ENCODE measurements at places on chromosomes 5 and 9.

GRCh38 chr5:56440871-56441740 is 208.0 kb upstream of the ANKRD55 start:
- DNase-seq: no peak

GRCh38 chr5:93675460-93676450 is 65.6 kb downstream of the POU5F2 start:
- no peak for DNase-seq

GRCh38 chr9:21995006-21995665 is 545 bp downstream of the CDKN2B-AS1 start:
- DNase-seq: peak; percentile 58

GRCh38 chr5:62326702-62327101 is 20.7 kb downstream of the KIF2A start:
- DNase-seq: no peak

DNA sequence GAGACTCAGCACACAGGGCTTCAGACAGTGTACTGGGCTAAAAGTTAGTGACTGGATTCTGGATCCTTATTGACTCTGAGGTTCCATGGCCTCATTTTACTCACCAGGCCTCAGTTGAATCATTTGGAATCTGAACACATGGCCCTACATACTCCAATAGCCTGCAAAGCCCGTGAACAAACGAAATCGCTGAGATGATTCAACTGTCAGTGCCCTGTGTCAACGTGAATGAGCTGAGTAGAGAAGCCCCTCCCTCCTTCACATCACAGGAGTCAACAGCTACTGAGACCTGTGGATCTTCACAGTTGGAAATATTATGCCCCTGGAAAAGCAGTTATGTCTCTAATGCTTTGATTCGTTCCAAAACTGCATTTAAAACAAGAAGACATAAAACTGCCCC is 429.3 kb downstream of the GADD45G start:
- DNase-seq: no peak

DNA sequence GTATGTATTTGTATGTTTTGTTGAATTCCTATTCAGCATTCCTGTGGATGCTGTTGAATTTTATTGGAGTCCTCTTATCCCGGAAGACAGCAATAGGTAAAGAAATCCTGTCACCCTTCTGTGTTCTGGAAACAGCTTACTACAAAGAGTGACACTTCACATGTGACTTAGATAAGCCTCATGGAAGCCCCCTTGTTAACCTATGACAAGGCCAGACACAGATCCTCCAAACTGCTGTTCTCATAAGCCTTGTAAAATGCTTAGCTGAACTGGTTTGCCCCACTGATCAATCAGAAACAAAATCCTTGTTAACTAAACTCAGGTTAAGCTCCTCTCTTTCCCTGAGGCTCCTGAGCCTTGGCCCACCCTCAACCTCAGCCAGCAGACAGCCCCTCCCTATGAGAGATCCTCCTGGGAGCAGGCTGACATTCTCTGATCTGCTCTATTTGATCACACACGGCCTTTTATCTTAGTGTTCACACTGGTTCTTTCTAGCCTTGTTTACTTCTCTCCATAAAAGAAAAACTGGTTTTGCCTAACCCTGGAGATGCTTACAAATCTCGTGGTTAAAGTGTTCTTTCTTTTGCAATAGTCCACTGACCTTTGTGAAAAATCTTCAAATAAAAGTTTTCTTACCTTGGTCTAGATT is 29.4 kb upstream of the ATP6V1G1 start:
- DNase-seq: no peak

- no peak for DNase-seq
Observed at GRCh38 chr5:119371146-119371545, 15.3 kb downstream of the TNFAIP8 start.

- DNase-seq: no peak
Observed at GRCh38 chr5:137605411-137605810, 106.3 kb upstream of the SPOCK1 start.

DNA sequence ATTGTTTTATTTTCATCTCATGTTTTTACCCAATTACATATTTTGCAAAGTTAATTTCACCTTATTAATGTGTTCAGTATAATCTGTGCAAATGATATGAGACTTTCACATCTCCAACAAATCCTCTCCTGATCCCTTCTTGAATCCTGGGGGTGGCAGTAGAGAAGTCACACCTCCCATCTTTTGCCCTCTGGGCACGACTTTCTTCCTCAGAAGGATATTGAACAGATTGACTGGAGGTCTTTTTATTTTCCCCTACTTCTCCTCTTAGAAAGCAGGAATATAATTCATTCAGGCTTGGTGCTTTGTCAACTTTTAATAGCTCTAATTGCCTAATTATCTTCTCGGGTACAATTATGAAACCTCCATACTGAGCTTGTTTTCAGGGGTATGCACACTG is 1037.1 kb upstream of the NUDT12 start:
- DNase-seq: no peak

DNA sequence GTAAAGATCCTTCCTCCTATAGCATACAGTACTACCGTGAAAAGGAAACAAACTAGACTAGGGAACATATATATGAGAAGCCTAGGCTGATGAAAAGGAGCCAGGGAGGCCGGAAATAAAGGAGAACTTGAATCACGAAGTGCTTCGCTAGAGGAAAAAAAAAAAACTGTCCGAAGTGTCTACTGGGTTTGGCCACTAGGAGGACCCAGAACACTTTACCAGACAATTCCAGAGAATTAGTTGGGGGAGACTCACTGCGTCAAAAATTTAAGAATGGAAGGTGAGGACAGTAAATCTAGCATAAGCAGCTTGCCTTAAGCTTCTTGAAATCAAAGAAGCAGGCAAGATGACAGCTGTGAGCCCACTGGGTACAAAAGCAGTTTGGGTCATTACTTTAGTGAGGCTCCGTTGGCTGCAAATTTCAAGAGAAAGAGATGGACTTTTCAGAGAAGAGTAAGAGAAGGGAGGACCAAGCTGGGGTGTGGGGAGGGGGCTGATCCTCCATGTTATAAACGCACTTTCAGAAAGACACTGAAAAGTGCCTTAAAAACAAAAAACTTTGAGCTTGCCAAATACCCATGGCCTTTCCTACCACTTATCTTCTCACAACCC is 47.4 kb downstream of the P4HA2 start:
- DNase-seq: no peak

- DNase-seq: no peak
Observed at GRCh38 chr9:132472599-132472998, 62.6 kb downstream of the CFAP77 start.

GRCh38 chr9:131554087-131554842 is 8.9 kb downstream of the PRRT1B start:
- no peak for DNase-seq

GRCh38 chr9:123450098-123450770 is 94.2 kb downstream of the CRB2 start:
- no peak for DNase-seq

- no peak for DNase-seq
Observed at GRCh38 chr5:109844695-109845094, 155.0 kb downstream of the MAN2A1 start.

GRCh38 chr9:14797435-14797834 is 74.9 kb upstream of the CER1 start:
- no peak for DNase-seq

DNA sequence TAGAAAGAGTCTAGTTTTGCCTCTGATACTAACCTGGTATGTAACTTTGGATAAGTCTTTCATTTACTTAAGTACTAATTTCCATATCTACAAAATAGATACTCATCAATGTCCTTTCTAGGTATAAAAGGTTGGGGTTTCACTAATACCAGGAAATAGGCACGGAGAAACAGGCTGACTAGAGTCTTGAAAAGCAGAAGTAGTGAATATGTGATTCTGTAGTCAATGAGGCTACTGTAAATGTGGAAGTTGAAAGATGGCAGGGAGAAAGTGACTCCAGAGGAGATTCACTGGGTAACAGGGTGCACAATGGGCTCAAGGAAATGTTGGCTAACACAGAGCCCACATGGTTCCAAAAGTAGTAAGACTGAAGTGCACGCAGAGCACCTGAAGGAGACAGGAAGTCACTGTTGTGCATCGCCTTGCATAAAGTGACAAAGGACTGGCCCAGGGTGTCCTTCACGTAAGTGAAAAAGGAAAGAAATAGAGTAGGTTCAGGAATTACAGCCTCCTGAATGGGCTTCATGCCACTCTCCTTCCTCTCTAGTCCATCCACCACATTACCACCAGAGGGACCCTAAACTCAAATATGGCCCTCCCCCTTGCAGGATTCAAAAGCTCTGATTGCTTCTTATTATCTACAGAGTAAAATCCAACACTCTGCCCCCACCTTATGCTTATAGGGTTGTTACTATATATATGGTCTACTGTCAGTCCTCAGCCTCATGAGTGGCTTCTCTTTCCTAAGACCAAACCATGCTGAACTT is 288.0 kb upstream of the SMARCA2 start:
- no peak for DNase-seq

DNA sequence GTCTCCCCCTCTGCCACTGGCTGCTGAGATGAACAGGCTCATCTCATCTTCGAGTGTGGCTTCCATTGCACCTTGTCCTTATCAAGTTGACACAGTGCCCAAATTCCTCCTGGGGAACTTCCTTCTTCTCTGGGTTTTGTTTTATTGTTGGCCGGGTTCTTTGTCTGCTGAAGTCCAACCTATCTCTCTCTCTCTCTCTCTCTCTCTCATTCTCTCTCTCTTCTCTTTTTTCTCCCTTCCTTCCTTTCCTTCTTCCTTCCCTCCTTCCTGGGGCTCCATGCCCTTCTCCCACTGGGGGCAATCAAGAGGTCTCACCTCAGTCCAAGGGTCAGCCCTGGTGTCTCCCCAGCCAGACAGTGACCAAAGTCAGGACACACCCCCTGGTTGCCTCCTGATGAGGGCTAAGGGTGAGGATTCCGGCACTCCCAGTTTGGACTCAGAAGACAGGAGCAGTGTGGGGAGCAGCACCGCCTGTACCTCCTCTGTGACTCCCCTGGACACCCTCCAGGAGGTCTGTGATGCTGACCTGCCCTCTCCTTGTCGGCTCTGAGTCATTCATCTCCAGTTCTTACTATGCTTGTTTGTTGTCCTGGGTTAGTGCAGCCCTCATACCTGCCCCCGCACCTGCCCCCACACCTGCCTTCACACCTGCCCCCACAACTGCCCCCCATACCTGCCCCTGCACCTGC is 30.7 kb downstream of the KCNT1 start:
- DNase-seq: no peak

DNA sequence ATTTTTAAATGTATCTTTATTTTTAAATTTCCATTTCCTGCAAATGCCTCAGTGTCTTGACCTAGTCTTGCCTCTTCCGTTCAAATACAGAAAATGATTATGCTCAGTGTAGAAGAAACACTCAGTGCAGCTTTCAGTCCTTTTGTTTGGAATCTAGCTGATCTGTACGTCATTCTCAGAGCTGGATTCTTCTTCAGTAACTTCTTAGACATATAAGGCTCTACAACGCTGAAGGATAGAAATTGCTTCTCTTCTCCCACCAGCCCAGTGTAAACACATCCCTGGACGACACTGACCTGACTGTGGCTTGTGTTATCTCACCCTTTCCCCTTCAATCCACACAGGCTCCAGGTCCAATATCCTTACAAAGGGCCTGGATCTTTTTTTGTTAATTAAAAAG is 3.2 kb upstream of the ALDH1B1 start:
- DNase-seq: no peak

DNA sequence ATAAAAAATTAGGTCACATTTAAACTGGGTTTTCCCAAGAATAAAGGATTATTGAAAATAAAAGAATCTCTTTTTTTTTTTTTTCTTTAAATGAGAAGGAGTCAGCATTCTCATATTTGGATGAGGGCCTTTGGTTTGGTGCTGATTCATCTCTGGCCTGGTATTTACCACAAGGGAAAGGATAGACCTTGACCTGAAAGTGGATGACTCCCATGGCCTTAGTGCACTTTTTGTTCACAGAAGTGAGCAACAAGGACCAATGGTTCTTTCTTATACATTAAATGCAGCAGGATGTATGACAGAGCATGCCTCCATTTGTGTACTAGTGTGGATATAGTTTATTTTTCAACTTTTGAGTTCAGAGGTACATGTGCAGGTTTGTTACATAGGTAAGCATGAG is 6.9 kb downstream of the YTHDC2 start:
- no peak for DNase-seq

- no peak for DNase-seq
Observed at GRCh38 chr5:36301858-36302603, at the start of gene RANBP3L. TSS of gene RANBP3L (minus strand) at chr5:36301902. CDS start at chr5:36301416, 486 bp downstream.

DNA sequence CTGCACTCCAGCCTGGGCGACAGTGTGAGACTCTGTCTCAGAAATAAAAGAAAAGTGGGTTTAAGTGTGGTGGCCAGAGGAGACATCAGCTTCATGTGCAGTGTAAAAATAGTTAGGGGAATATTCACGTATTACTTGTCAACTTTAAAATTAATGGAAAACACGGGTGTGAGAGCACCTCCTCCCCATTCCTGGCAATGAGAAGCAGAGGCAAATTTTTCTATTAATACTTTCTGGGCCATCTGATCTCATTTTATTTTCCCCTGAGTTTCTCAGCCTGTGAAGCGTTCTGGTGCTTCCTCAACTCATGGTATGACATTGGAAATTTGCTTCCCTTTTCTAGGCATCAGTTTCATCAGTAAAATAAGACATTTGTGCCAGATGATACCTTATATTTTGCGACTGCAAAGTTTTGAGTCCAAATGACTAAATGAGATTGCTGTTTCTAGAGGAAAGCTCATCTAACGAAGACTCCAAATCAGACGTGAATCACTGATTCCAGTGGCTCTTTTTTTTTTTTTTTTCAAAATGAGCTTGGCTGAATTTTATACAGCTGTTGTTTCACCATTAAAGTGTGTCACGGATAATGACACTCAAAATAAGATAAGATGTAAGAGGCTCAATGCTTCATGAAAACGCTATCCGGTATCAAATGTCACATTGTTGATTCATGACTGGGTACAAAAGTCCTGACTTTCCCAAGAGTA is 104.6 kb downstream of the MSX2 start:
- no peak for DNase-seq

- no peak for DNase-seq
Observed at GRCh38 chr9:135048046-135048757, 39.3 kb upstream of the OLFM1 start.

- no peak for DNase-seq
Observed at GRCh38 chr9:93699650-93700049, 123.3 kb downstream of the PHF2 start.

- DNase-seq: no peak
Observed at GRCh38 chr9:129910628-129911567, 75.6 kb downstream of the USP20 start.

GRCh38 chr5:34686762-34687268 is 30.7 kb downstream of the RAI14 start:
- no peak for DNase-seq

GRCh38 chr9:111525056-111525977 is at the start of gene ZNF483:
TSS of gene ZNF483 (plus strand) at chr9:111525179. CDS start at chr9:111527396, 2,217 bp downstream.
- no peak for DNase-seq

- no peak for DNase-seq
Observed at GRCh38 chr5:151058891-151059489, 21.8 kb downstream of the TNIP1 start.

- no peak for DNase-seq
Observed at GRCh38 chr9:106846857-106847256, 16.1 kb upstream of the ZNF462 start.

- DNase-seq: no peak
Observed at GRCh38 chr5:180313677-180314505, 22.0 kb upstream of the MAPK9 start.

DNA sequence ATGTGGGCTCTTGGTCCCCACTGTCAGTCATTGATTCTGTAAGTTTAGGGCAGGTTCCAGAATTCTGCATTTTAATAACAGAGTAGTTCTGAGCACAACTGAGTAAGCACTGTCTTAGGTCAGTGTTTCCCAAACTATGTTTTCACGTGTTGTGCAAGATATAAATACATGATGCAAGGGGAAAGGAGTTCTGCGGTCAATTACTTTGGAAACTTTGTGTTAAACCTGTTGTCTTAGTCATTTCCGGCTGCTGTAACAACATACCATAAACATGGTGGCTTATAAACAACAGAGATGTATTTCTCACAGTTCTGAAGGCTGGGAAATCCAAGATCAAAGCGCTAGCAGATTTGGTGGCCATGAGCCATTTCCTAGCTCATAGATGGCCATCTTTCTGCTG is 69.8 kb downstream of the EQTN start:
- no peak for DNase-seq

Measured in esophagus squamous epithelium (tissue), 5 donors.